ENCODE measurements at places on chromosomes 13 and 19.

DNA sequence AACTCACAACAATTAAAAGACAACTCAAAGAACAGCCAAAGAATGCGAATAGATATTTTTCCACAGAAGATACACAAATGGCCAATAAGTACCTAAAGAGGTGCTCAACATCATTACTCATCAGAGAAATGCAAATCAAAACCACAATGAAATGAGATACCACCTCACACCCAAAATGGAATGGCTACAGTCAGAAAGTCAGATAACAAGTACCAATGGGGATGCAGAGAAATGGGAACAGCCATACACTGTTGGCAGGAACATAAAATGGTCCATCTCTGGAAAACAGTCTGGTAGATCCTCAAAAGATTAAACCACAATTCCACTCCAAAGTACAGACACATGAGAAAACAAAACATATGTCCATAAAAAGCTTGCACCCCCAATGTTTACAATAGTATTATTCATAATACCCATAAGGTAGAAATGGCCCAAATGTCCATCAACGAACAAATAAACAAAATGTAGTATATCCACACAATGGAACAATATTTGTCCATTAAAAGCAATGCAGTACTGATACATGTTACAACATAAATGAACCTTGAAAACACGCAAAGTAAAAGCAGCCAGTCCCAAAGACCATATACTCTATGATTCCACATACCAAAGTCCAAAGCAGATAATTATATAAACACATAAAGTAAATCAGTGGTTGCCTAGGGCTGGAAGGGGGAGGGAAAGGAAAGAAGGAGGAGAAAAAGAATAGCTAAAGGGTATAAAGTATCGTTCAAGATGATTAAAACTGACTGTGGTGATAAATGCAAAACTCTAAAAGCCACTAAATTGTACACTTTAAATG lies 19.6 kb downstream of the USP12 start:
- no peak for DNase-seq

DNA sequence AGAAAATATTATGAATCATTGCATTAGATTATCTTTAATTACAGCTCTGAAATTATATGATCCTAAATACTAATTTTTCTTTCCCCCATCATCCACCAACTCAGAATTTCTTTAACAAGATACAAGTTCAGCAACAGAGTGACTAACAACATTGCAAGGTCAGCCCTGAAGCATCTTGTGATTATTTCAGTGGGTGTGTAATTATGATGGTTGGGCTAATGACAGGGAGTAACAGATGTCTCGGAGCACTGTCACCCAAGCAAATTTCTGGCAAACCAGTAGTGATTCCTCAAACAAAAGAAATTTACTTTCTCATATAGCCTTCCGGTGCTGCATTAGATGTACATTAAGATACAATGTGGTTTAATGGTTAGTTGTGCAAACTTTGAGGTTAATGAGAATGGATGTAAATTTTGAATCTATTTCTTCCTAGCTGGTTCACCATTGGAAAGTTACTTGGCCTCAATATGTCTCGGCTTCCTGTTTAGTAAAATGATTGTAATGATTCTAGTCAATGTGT lies 238.9 kb downstream of the ITGBL1 start:
- no peak for DNase-seq

DNA sequence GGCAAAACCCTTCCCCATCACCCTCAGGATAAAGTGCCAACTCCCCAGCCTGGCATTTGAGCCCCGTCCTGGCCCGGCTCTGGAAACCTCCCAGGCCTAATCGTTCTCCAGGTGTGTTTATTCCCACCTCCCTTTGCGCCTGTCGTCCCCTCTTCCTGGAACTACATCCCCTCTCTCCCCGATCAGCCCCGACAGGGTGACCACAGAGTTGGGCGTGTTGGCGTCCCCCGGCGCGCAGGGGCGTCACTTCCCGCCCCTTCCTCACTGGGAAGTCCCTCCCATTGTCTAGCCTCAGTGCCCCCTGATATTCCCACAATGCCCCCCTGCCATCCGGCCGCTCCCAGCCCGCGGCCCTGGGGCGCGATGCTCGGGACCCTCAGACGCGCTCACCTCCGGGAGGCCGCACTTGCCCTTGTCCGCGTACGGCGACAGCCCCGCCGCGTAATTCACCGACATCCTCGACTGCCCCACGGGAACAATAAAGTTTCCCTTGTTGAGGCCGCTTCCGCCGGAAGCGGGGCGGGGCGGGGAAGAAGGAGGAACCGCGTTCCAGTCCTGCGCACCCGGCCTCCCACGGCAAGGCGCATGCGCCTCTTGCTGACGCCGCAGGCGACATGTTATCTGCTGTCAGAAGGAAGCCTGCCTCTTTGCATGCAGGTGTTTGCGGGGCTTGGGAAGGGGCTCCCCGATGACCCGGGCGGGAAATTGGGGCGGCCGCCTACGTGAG lies at the start of the genes ANKRD24 and SIRT6:
ANKRD24 (plus strand) TSS at position 606 of the 727 bp plus-strand sequence. CDS start 3,737 bp downstream, outside the sequence.
SIRT6 (minus strand) TSS at position 480 of the 727 bp plus-strand sequence; CDS start at position 456, 24 bp downstream.
- peak; percentile 95 for DNase-seq

DNA sequence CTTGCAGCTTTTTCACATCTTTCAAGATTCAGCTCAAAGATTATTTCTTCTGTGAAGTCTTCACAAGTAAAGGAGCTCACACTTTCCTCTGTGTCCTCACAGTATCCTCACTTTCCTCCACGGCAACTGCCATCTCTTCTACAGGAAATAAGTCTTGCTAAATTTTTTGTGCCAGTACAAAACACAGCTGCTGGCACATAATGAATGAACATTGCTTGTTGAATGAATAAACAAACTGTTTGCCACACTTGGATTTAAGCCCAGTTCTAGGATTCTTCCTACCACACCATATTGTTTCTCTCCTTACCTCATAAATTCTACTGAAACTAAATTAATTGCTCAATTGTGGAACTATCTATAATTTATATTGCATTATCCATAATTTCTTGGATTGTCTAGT lies 59.5 kb downstream of the RAP2A start:
- no peak for DNase-seq

DNA sequence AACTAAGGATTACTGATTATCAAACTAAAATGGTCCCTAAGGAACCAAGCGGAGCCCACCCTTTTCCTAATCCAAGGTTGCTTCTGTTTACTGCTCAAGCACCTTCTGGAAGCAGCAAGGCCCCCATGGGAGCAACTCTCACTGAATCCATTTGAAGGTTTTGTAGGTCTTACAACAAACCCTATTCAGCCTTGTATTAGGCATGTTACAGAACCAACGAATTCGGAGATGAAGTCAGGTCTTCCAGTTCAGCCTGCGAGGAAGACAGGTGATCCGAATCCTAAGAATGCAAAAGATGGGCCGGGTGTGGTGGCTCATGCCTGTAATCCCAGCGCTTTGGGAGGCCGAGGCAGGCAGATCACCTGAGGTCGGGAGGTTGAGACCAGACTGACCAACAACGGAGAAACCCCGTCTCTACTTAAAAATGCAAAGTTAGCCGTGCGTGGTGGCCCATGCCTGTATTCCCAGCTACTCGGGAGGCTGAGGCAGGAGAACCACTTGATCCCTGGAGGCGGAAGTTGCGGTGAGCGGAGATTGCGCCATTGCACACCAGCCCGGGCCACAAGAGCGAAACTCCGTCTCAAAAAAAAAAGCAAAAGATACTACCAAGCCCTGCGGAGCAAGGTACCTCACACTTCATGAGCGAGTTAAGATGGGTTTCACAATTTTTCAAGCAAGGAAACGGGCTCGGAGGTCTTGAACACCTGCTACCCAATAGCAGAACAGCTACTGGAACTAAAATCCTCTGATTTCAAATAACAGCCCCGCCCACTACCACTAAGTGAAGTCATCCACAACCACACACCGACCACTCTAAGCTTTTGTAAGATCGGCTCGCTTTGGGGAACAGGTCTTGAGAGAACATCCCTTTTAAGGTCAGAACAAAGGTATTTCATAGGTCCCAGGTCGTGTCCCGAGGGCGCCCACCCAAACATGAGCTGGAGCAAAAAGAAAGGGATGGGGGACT lies 609 bp downstream of the ZAR1L start:
- DNase-seq, result no peak

DNA sequence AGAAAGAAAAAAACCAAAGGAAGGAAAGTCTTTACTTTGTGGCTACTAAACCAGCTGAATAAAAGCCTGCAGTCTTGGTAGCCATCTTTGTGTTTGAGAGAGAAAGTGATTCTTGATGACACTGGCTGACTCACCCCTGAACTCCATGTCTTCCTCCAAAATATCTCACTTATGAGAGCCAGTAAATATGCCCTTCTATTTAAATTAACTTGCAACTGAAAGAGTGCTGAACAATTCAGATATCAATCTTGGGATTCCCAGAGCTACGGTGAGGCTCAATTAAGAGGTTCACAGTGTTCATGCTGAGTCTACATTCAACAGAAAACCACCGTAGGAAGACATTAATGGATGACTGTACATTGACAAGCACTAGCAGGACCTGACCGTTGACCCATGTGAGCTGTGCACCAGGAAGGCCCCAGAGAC lies 57.9 kb downstream of the KCTD12 start:
- no peak for DNase-seq
